Tibial nerve (tissue), 4 donors: ENCODE measurements at places on chromosomes 1 and 21. TPM values are rescaled to one million over a fixed set of nuclear protein-coding genes. Genes with fewer than 3 reads are reported as not detected.
A peak's percentile ranks its signal among the peaks of the same experiment; 100 is the strongest.

GRCh38 chr1:27016376-27016775 lies 3.7 kb upstream of the TENT5B start:
- no peaks in the 10 kb centered on the region for H3K36me3 ChIP-seq
- no peaks in the 10 kb centered on the region for H3K27me3 ChIP-seq
- H3K4me1 ChIP-seq = peaks cover 3% of the 10 kb centered on the region
- H3K27ac ChIP-seq = no peak overlapping the region
- DNase-seq = no peak
- H3K4me3 ChIP-seq = no peak overlapping the region

Gene GRHL3
- total RNA-seq = not detected

DNA sequence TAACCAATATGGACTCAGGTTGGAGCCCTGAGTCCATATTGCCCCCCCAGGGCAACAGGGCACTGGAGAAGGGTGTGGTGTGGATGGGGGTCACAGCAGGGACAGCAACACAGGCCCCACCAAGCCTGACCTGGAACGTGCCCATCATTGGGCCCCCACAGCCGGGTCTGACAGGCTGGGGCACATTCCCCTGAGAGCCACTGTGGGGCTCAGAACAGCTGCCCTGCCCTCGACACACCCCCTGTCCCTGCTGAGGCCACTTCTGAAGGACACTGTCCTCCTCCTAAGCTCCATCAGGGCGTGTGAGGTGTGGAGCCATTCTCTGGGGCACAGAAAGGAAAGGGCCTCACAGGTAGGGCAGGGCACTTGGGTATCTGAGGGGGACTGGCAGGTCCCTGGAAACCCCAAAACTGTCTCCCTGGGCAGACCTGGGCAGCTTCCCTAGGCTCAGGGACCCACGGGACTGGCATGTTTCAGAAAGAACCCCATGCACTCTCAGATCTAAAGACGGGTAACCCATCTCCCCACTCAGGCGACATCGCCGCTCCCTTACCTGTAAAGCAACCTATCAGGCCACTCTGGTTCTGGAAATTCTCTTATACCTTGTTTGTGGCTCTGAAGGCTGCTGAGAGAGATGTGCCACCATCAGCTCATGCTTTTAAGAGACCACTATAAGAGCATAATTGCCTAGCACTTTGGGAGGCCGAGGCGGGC lies 95.5 kb downstream of the DMRTB1 start:
- no peak overlapping the region for H3K27ac ChIP-seq
- H3K4me1 ChIP-seq = peaks cover 4% of the 10 kb centered on the region
- no peak for DNase-seq
- no peak overlapping the region for H3K4me3 ChIP-seq

Gene RIPPLY3
- not detected for total RNA-seq

Gene CD1B
- total RNA-seq = not detected

GRCh38 chr1:226309398-226310244 lies 657 bp upstream of the LIN9 start:
- no peaks in the 10 kb centered on the region for H3K36me3 ChIP-seq
- peak overlapping the region; percentile 51 for H3K27ac ChIP-seq
- no peak for DNase-seq
- H3K4me3 ChIP-seq = peak overlapping the region; percentile 97
- H3K4me1 ChIP-seq = peaks cover 22% of the 10 kb centered on the region
- no peaks in the 10 kb centered on the region for H3K27me3 ChIP-seq
